ENCODE measurements at places on chromosomes 5 and 9.

DNA sequence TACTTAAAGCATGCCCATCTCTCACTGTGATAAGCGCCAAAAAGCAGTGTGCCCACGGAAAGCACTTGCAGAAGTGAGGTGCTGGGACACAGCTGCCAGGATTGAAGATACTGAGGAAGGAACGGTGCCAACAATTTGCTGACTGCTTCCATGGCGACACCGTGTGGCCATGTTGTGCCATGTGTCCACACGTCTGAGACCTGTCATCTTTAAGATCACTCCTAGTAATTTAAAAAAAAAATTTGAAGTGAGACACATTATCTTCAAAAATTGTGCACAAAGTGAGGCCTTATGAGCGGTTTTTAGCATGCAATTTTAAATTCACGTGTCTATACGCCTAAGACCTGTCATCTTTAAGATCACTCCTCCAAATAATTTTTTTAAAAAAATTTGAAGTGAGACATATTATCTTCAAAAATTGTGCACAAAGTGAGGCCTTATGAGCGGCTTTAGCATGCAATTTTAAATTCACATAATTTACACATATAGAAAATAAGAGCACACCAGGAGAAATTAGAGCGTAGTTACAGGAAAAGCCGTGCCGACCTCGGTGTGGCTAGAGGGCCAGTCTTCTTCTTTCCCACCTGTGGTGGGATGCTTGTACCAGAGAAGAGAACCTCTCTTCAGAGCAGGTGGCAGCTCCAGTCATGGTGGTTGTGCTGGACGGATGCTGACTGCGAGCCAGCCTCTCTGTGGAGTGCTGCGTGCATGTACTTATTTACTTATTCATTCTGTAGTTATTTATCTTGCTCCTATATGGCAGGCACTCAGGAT lies 21.4 kb upstream of the FLT4 start:
- peak; percentile 44 for DNase-seq

- DNase-seq = no peak
Measured at GRCh38 chr9:94812343-94812742, 85.8 kb downstream of the AOPEP start.

DNA sequence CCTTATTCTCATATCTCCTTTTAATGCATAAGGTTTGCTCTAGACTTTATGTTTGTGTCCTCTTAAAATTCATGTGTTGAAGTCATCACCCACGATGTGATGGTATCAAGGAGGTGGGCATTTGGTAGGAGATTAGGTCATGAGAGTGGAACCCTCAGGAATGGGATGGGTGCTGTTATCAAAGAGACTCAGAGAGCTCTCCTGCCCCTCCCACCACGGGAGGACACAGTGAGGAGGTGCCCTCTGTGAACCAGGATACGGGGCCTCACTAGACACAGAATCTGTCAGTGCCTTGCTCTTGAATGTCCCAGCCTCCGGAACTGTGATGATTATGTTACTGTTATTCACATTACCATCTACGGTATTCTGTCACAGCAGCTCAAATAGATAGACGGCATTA lies 359.0 kb downstream of the IRX1 start:
- DNase-seq = no peak

DNA sequence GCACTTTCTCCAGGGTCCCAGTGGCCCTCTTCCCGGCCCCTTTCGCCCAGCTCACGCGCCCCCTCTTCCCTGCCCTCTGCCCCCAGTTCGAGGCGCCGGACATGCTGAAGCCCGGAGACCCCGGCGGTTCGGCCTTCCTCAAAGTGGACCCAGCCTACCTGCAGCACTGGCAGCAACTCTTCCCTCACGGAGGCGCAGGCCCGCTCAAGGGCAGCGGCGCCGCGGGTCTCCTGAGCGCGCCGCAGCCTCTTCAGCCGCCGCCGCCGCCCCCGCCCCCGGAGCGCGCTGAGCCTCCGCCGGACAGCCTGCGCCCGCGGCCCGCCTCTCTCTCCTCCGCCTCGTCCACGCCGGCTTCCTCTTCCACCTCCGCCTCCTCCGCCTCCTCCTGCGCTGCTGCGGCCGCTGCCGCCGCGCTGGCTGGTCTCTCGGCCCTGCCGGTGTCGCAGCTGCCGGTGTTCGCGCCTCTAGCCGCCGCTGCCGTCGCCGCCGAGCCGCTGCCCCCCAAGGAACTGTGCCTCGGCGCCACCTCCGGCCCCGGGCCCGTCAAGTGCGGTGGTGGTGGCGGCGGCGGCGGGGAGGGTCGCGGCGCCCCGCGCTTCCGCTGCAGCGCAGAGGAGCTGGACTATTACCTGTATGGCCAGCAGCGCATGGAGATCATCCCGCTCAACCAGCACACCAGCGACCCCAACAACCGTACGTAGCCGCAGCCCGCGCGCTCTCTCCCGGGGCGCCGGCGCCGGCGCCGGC lies 1.0 kb downstream of the PRDM6 start:
- DNase-seq = no peak

GRCh38 chr5:1123418-1124147 lies 11.7 kb upstream of the SLC12A7 start:
- DNase-seq = no peak

Data from anterior cingulate cortex (tissue), 58 donors.